ENCODE measurements at places on chromosomes 5 and 9.
A peak's percentile ranks its signal among the peaks of the same experiment; 100 is the strongest.

DNA sequence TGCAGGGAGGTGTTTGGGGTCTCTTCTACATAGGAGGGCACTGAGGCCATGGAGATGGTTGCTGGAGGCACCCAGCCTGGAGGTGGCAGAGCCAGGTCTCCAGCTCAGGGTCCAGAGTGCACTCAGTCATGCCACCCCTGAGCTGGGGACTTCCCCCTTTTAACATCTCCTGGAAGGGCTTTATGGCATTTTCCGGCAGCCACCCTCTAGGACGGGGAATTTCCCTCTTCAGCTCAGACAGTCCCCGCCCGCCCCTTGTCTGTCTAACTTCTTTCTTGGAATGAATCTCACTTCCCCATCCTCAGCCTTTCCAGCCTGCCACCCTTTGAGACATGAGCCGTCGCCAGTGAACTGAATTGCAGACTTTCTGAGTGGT is 49.9 kb downstream of the COL15A1 start:
- no peak for DNase-seq

- DNase-seq, result no peak
Observed at GRCh38 chr5:7586480-7586879, 190.5 kb downstream of the ADCY2 start.

DNA sequence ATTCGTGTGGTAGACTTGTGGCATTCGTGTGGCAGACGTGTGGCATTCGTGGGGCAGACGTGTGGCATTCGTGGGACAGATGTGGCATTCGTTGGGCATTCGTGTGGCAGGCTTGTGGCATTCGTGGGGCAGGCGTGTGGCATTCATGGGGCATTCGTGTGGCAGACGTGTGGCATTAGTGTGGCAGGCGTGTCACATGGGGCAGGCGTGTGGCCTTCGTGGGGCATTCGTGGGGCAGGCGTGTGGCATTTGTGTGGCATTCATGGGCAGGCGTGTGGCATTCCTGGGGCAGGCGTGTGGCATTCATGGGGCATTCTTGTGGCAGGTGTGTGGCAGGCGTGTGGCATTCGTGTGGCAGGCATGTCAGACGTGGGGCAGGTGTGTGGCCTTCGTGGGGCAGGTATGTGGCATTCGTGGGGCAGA is 106.0 kb downstream of the EHMT1 start:
- no peak for DNase-seq

DNA sequence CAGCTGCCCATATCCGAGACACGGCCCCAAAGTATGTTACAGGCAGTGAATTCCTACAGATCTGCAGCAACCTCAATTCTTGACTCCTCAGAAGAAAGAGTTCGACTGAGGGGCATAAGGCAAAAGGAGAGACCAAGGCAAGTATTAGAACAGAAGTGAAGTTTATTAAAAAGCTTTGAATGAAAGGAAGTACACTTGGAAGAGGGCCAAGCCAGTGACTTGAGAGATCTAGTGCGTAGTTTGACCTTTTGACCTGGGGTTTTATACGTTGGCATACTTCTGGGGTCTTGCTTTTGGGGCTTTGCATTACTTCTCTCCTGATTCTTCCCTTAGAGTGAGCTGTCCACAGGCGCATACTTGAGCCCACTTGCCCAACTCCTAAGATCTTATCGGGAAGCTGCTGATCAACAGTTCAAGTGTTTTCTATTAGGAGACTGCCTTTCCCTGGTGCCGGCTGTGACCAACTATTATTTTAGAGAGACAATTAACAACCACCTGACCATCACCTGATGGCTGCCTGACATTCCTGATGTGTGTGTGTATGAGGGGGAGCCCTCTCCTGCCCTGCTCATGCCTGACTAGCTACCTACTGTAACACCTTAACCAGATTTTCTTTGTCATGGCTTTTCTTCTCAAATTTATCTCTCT is 1.5 kb upstream of the DEPDC1B start:
- peak; percentile 4 for DNase-seq

GRCh38 chr9:14428781-14429230 is 114.9 kb upstream of the NFIB start:
- peak; percentile 87 for DNase-seq

DNA sequence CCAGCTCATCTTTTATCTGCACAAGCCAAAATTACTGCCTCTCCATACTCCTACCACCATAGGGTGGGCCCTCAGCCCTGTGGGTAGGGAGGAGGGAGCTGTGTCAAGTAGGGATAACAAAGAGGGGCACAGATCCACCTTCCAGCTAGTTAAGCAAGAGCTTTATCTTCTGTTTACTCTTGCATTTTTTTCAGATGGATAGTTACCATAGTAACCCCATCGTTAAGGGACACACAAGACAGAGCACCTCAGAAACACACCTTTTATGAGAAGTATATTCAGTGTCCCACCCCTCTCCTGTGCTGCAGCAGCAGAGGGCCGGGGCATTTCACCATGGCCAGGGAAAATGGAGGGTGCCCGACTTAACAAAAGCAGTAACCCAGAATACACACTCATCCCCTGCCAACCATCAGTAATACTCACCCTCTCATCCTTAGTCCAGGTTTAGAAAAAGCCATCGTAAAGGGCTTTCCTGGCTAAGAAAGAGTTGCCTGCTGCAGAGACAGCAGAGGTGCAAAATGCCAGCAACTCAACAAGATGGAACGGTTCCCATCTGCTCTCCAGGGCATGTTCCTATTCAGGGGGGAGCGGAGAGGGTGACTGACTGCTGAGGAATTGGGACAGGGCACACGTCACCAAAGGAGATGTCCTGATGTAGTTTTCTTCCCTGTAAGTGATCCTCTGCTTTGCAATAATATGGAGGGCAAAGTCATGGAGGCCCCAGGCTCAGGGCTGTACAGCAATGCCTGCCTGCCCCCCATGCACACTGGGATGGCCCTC is 25.1 kb downstream of the MACROH2A1 start:
- DNase-seq, result no peak

GRCh38 chr9:129822898-129823541 is 916 bp downstream of the TOR1A start:
- DNase-seq, result peak; percentile 27

DNA sequence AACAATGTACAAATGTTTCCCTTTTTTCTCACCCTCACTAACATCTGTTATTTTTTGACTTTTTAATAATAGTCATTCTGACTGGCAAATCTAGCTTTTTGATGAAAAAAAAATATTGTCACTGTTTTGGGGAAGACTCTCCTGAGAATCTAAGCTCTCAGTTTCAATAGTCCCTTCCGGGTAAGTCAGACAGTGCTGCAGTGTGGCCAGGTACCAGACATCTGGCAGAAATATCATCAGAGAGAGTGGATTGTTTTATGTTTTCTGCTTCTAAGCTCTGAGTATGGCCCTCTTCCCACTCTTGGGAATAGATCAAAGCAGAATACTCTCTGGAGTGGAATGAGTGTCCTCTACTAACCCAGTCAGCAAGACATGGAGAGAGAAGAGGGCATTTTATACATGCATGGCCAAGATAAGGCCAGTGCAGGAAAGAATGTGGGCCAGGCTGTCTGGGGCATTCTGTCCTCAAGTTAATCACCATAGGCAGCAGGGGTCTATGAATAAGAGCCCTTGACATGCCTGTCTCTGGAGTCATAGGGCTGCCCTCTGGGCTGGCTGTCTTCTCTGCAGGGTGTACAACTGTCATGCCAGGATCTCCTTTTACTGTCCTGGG is 38.5 kb upstream of the OR2S2 start:
- DNase-seq, result peak; percentile 62

GRCh38 chr5:1524481-1524798 is 680 bp upstream of the LPCAT1 start:
- DNase-seq, result no peak

DNA sequence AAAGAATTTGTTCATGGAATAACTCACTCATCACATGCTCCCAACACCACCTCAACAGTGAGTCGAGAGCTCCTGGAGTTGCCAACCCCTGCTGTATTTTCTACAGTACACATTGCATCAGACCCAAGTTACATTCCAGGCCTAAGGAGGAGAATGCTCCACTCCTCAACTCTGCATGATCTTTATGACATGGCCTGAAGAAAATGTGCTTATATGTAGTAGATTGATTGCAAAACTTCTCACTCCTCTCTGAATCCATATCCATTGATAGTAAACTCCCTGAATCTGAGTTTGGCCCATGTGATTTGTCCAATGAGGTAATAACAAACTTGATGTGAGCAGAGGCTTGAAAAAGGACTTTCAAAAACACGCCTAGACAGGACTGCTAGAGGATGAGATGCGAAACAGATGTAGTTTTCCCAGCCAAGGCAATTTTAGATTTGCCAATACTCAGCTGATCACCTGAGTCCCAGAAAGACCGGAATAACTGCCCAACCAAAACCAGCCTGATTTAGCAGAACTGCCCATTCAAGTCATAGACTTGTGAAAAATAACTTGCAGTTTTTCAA is 29.0 kb upstream of the PAPPA start:
- DNase-seq, result no peak

DNA sequence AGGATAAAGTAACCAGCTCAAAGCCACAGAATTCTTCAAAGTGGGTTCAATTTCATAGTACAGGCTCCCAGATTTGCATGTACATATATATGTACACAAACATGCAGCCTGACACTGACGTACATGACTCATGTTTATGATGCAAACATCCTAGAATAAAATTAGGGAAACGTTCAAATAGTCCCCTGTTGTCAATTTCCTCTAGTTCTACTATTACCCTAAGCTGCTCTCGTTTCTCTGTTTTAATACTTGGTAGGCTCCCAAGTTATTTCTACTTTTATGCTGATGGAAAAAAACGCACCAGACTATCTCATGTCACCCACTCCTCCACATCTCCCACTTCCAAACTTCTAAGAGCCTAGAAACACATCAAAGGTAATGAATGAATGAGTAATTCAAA is 229.7 kb downstream of the EPB41L4A start:
- DNase-seq, result no peak

GRCh38 chr9:76926324-76926741 is 20.4 kb upstream of the PRUNE2 start:
- DNase-seq, result no peak

DNA sequence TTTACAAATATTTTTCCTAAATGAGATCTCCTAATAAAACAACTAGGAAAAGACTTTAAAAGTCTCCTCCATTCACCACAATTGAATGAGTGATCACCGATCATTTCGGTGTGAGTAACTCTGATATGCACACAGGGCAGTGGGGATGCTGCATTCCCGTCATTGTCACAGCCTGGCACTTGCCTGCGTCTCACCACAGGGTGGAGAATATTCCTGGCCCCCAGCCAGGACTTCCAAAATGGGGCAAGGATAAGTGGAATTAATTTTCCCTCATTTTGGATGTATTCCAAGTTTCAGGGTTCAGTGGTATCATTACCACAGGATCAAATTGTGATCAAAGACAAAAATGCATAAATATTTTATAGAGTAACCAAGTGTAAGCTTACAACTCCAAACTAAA is 107.1 kb downstream of the CTNND2 start:
- no peak for DNase-seq

DNA sequence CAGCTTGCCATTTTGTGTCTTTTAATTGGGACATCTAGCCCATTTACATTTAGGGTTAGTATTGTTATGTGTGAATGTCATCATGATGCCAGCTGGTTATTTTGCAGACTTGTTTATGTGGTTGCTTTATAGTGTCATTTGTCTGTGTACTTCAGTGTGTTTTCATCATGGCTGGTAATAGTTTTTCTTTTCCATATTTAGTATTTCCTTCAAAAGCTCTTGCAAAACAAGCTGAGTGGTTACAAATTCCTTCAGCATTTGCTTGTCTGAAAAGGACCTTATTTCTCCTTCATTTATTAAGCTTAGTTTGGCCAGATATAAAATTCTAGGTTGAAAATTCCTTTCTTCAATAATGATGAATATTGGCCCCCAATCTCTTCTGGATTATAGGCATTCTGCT is 28.5 kb upstream of the TNFSF15 start:
- DNase-seq, result no peak

DNA sequence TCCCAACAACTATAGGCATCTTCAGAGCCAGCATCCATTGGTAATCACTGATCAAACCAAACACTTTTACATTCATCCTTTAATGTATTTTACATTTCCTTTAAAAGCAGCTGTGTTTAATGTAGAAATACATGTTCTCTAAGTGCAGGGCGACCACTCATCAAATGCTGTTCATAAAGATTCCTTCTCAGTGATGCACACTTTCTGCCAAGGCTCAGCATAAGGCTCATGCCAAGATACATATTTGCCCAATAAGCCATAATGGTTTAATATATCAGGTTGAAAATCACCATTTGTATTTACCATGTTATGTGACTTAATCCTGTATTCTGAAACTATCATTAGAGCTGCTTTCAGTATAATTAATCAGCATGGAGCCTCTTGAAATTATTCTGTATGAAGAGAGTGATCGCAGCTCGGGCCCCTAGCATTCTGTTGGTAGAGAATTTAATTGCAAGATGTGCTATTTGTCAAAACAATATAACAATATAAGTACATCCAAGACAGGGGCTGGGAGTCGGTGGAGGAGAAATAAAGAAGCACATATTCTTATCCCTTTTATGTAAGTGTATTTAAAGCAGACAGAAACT is 267.5 kb downstream of the EBF1 start:
- DNase-seq, result no peak

- DNase-seq, result no peak
Observed at GRCh38 chr5:139657363-139658321, 9.5 kb downstream of the CXXC5 start.

DNA sequence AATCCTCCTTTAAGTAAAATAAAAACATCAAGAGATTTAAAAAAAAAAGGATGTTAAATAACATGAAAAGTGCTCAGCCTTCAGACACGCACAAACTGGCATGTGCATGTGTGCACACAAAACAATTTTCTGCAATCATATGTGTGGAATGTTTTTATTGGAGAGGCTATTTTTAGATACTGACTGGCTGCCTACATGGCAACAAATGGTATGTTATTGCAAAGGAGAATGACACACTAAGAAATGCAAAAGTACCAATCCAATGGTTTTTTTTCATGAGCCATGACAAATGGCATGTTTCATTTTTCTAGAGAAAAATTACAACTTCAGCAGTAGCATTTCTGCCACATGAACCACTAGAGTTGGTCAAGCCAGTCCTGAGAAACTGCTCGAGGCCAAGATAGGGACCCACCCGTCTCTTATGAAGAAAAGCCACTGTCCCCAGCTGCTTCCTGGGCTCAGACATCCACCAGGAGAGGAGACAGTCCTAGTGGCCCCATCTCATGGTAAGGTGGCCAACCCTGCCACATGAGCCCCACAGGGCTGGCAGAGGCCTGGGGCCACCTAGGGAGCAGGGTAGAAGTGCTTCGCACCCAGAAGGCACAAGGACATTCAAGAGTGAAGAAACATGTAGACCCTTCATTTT is 116.4 kb downstream of the MYO10 start:
- DNase-seq, result no peak

DNA sequence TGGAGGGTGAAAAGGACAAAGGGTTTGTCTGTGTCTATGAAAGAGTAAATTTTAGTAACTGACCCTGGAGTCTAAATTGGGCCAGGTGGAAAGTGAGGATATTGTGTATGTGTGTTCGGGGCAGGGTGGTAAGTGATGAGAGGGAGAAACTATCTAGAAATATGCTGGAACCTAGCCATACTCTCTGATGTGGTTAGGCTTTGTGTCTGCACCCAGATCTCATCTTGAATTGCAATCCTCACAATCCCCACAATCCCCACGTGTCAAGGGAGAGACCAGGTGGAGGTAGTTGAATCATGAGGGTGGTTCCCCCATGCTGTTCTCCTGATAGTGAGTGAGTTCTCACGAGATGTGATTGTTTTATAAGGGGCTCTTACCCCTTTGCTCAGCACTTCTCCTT is 60.6 kb downstream of the COMMD10 start:
- DNase-seq, result no peak

- DNase-seq, result peak; percentile 87
Observed at GRCh38 chr9:96420468-96421219, 2.5 kb upstream of the ZNF367 start.
